Activated T-helper 1 cell treated with Interleukin-2 at 50 U/mL for 16 hours (primary cell): ENCODE measurements at places on chromosomes 6 and 20.

DNA sequence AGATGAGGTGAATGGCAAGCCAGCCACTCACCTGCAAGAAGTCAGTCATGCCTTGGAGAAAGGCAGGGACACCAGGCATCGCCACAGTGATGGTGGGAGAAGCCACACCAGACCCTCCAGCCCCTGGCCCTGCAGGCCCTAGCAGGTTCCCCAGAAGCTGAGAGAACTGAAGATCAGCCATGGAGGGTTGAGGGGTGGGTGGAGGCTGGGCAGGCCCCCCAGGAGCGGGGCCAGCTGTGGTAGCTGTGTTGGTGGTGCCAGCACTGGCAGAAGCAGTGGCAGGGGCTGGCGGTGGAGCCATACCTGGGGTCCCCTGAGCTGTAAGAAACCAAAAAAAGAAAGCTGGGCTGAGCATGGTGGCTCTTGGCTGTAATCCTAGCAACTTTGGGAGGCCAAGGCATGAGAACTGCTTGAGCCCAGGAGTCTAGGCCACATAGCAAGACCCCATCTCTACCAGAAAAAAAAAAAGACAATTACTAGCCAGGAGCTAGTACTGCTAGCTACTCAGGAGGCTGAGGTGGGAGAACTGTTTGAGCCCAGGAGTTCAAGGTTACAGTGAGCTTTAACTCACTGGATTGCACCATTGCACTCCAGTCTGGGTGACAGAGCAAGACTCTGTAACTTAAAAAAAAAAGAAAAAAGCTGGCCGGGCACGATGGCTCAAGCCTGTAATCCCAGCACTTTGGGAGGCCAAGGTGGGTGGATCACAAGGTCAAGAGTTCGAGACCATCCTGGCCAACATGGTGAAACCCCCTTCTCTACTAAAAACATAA is 9.5 kb downstream of the BAG6 start:
- DNase-seq = no peak

GRCh38 chr20:41180599-41181333 is 43.4 kb downstream of the PLCG1 start:
- DNase-seq = no peak

- DNase-seq = no peak
Observed at GRCh38 chr6:143039548-143039947, 21.1 kb upstream of the AIG1 start.

- DNase-seq = no peak
Observed at GRCh38 chr20:16083639-16084280, 489.5 kb downstream of the KIF16B start.

DNA sequence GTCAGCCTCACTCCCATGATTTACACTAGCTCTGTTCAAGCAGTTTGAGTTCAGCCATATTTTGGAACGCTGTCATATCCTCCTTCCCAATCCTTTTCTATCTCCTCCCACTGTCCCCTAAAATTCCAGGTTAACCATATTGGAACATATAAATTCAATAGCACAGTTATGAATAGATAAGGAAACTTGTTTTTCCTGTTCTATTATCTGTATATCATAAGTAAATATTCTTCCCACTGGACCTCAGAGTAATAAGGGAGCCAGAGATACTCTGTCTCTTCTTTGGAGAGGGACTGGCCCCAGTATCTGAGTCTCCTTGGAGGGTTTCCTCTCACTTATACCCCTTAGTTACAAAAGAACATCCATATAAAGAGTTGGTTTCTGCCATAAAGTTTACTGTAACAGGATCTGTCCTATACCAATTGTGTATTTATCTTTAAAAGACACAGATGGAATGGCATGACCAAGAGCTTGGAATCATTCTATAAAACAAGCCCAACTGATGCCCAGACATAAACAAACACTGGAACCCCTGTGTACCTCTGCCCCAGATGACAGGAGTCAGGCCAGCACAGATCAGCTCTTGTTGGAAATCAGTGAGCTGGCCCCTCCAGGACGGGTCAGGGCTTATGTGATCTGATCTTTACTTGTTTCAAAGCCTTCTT is 67.1 kb downstream of the EPB41L2 start:
- DNase-seq = no peak

GRCh38 chr20:53276143-53276542 is 304.0 kb downstream of the TSHZ2 start:
- no peak for DNase-seq

GRCh38 chr6:37480118-37480736 is 19.5 kb downstream of the CCDC167 start:
- no peak for DNase-seq

DNA sequence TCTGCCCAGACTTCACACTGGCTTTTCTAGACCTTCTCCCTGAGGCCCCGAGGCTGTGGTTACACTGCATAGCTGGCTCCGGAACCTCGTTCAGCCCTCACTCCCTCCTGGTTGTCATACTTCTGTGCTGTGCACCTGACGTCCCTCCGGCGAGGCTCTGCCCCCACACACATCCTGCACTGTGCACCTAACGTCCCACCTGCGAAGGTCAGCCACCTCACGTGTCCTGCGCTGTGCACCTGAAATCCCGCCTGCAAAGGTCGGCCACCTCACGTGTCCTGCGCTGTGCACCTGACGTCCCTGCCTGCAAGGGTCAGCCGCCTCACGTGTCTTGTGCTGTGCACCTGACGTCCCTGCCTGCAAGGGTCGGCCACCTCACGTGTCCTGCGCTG is 111.0 kb upstream of the FRMD1 start:
- DNase-seq = no peak

DNA sequence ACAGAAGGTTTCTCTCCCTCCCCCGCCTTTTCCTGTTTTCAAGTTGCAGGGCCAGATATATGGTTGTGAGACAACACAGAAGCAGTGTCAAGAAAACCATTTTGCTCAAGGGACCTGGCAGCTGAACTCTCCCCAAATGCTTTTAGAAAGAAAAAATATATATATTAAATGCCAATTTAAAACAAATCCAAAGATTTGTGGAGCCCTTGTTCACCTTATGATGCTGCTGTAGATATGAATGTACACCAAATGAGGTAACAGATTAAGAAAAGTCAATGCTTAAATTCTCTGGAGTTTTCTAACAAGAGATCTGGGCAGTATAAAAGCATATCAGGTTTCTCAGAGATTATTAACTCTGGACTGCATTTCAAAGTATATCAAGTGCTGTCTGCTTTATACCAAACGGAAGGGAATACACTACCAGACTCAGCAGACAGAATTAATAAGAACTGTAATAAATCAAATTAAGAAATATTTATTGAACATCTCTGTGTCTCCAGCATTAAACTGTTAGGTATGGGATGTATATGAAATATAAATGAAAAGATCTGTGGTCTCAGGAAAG is 357.5 kb downstream of the HDGFL1 start:
- no peak for DNase-seq

DNA sequence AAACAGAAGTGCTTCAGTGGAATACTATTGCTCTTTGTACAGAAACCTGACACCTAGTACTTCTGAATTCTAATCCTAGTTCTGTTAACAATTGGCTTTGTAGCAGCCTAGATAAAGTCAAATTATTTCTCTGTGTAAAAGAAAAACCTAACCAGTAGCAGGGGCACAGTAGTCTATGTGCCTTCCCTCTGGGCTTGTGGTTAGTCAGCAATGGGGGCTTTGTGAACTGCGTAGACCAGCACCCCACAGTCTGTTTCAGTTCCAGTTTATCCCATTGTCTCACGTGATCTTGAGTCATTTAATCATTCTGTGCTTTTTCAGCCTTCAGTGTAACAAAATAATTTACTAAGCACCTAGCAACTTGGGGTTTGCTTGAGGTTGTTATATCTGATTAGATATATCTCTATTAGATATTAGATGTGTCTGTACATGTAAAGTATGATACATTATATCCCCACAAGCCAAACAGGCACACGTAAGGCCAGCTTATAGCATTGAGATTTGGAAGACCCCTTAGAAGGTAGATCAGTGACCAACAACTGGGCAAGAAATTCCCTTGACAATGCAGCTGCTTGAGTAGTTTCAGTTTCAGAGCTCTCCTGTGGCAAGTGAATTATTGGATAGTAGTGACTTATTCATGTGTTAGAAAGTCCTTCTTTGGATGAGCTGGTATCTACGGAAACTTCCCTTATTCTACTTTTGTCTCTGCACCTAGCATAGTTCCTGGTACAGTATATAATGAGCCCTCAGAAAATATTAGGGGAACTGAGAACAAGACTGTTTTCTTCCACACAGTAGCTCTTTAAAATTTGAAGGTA is 27.9 kb upstream of the CCR6 start:
- no peak for DNase-seq

- no peak for DNase-seq
Observed at GRCh38 chr6:76677017-76677416, 604.6 kb upstream of the IMPG1 start.

- no peak for DNase-seq
Observed at GRCh38 chr6:43368259-43369160, 937 bp downstream of the ZNF318 start.

- DNase-seq = no peak
Observed at GRCh38 chr6:33249732-33250630, 21.7 kb downstream of the VPS52 start.

DNA sequence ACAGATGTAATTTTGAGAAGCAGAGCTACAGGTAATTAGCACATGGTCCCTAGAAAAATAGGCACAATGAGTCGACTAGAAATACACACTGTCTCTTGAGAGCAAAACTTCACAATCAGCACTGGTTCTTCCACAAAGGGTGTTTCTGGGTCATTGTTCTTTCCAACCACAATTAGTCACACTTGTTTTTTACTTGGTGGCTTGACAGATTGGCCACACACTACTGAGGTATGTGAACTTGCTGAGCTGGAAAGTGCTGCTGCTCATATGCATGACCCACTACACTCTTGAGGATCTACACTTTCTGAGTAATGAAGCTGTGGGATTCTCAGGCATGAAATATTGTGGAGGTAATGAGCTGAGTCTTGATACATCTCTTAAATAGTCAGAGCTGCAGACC is 347.7 kb downstream of the BCKDHB start:
- no peak for DNase-seq

GRCh38 chr6:138979813-138980668 is 8.0 kb downstream of the REPS1 start:
- DNase-seq = no peak

DNA sequence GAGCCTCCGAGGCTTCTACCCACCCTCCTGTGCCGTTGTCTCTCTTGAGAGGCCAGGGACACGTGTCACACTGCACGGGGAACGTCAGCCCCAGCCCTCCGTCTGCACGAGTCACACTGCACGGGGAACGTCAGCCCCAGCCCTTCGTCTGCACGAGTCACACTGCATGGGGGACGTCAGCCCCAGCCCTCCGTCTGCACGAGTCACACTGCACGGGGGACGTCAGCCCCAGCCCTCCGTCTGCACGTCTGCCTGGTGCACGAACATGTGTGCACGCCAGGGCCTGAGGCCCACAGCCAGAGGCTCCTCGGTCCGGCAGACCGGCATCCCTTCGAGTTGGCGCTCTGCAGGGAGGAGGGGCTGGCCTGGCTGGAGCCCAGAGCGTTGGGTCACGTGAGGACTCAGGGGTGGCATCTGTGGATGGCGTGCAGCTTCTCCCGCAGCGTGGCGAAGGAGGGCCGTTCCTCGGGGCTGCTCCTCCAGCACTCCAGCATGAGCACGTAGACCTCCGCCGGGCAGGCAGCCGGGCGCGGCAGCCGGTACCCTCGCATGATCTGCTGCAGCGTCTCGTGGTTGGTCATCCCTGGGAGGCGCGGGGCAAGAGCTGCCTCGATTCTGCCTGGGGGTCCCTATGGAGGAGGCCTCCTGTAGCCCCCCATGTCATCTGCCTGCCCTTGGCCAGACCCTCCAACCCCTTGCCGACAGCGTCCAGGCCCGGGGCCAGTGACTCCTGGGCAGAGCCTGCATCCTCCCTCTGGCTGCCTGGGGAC is 3.4 kb upstream of the PTK6 start:
- DNase-seq = no peak

DNA sequence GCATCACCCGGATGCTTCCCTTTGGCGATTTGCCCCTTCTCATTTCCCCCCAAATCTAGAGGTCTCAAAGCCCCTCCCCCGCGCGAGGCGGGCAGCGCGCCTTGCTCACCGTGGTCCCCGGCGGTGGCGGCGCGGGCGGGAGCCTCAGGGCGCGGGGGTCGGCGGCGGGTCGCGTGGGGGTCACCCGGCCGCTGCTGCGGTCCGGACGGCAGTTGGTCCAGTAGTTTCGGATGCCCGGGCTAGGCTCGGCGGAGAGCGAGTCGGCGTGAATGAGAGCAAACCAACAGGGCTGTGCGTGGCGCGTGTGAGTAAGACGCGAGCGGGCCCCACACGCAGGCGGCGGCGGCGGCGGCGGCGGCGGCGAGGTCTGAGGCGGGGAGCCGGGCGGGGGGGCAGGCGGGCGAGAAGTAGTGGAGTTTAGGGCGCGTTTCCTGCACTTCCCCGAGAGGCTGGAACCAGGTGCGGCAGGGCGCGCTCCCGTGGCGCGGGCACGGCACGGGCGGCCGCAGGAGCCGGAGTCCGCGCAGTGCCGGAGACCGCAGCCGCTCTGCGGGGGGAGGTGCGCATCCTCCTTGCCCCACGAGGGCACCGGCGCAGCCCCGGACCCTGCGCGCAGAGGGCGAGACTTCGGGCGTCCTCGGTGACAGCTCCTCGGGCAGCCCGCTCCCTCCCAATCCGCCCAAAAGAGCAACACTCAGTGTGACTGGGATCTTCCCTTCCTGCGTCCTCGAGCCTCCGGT is 567 bp downstream of the HS3ST5 start:
- no peak for DNase-seq

GRCh38 chr6:155100087-155100486 is 105.0 kb downstream of the TIAM2 start:
- no peak for DNase-seq

GRCh38 chr6:110859335-110859792 is 15.2 kb upstream of the AMD1 start:
- no peak for DNase-seq

- DNase-seq = peak; percentile 5
Observed at GRCh38 chr20:45011108-45011526, 44.8 kb downstream of the STK4 start.
